ENCODE measurements at places on chromosomes 16 and 17. TPM values are rescaled to one million over a fixed set of nuclear protein-coding genes. Genes with fewer than 3 reads are reported as not detected.

The OMG gene
- total RNA-seq: 2.0 TPM

The TBC1D3 gene
- not detected for total RNA-seq

The CNTD1 gene
- not detected for total RNA-seq

The AGRP gene
- not detected for total RNA-seq

The GOT2 gene
- 22.9 TPM for total RNA-seq
